ENCODE measurements at places on chromosomes 7 and 10.

DNA sequence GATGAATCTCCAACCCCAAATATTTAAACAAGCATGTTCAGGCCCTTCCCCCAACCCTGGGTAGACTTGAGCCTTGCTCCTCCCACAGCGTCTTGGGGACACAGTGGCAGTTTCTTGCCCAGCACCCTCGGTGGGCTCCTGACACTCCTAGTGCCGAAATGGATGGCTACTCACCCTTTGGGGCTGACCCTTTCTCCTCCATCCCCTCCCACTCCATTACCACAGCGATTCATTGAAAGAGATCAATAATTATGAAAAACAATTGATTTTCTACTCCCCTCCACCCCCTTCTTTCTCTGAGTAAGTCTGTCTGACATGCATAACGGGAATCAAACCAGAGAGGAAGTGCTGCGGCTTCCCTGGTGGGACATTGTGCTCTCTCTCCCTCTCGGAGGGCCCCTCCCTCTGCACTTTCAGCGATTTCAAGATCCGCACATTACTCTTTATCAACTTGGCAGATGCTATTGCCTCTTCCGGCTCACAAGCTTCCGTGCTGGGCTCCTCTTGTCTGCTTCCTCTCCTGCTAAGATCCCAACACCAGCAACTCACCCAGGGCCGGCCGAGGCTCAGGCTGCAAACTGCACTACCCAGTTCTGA lies 79.0 kb upstream of the PLXNA4 start:
- DNase-seq, result no peak

DNA sequence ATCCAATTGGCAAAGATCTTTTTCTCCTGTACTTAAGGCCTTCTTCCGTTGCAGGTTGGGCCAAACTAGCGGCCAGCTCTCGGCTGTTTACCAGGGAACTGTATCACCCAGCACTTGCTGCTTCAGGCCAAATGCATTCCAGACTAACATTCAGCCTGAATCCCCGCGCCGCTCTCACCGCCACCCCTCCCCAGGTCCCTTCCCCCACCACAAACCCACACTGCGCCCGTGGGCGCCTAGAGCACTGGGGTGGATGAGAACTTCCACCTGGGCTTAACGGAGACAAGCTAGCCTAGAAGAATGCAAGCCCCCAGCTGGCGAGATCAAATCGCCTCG lies 676 bp downstream of the TCAF1 start:
- DNase-seq, result no peak

GRCh38 chr10:129888784-129889616 lies 75.1 kb downstream of the EBF3 start:
- peak; percentile 55 for DNase-seq

DNA sequence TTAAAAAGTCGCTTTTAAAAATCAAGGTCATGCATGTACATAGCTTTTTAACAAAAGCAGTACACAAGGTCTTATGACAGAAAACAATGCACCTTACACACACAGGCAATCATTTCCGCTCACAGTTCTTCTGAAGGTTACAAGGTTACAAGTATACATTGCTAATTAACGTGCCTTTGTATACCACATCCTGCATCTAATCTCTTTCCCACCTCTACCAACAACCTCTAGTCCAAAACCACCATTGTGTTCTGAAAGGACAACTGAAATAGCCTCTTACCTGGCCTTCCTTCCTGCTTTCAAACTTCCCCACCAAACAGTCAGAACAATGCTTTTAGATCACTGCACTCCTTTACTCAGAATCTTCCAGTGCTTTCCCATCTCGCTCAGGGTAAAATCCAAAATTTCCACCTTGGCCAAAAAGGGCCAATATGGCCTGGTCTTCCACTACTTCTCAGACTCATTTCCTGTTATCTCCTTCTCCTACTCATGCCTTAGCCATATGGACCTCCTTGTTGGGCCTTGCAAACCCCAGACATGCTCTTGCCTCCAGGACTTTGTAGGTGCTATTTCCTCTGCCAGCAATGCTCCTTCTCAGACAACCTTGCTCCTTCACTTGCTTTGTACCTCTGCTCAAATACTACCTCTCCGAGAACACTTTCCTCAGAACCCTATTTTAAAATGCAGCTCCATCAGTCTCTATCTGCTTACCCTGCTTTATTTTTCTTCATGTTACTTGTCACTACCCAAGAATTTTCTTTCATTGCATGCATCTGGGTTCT lies 205.4 kb downstream of the DNAJC1 start:
- DNase-seq, result no peak

- DNase-seq, result no peak
Observed at GRCh38 chr7:148963583-148964482, 64.5 kb downstream of the PDIA4 start.

- DNase-seq, result no peak
Observed at GRCh38 chr10:84447701-84448400, 119.5 kb downstream of the CCSER2 start.

GRCh38 chr10:27564398-27564797 lies 60.3 kb downstream of the RAB18 start:
- DNase-seq, result no peak

DNA sequence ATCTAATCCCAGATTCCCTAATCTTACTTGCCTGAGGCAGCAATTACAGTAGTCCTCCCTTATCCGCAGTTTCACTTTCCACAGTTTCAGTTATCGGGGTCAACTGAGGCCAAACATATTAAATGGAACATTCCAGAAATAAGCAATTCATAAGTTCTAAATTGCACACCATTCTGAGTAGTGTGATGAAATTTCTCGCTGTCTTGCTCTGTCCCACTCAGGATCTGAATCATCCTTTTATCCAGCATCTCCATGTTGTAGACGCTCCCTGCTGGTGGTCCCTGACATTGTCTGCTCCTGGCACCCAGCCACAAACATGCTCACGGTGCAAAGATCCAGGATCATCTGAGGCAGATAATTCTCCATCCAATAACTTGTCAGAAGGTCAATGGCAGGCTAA lies 128.7 kb upstream of the CXCL12 start:
- no peak for DNase-seq

GRCh38 chr7:22378199-22378980 lies 21.4 kb upstream of the RAPGEF5 start:
- DNase-seq, result no peak

DNA sequence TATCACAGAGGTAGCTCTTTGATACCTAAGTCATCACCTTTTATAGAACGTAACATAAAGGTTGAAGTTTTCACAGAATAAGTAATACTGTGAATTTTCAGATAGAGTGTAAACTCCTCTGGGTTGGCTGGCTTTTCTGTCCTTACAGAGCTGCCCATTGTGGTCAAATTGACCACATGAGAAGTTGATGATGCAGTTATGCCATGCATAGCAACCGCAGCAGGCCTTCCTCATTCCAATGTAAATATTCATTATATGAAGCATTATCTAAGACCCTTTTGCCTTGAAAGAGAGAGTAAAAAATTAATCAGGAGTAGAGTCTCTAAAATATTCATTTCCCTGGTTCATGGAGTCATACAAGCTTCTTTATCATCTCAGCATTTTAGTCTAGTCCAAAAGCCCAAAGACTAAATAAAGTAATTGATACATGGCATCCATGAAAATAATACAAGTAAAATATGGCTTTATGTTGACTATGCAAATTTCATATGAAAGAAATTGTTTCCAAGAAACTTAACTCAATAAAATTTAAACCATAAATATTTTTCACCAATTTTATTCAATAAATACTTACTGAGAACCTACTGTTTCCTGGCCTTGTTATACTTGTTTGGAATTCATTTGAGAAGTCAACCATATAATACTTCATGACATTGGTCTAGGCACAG lies 516.4 kb downstream of the PCDH15 start:
- DNase-seq, result no peak

GRCh38 chr7:41470081-41470480 lies 232.8 kb downstream of the INHBA start:
- DNase-seq, result no peak

DNA sequence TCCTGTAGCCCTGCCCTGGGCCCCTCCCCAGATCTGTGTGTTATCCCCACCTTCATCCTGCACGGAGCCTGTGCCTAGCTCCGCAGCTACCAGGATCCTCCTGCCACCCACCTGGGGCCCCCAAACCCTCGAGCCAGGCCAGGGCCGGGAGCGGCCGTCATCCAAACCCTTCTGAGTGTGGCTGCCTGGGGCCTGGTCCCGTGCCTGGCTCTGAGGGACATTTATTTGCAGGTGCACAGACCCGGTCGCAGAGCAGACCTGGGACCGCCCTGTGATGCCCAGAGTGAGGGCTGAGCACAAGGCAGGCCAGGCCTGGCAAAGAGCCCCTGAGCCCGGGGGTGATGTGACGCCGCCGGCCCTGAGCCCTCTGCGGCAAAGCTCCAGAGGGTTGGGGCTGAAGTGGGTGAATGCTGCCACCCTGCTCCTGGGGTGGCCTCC lies 27.4 kb upstream of the INPP5A start:
- DNase-seq, result no peak

- no peak for DNase-seq
Observed at GRCh38 chr7:114663502-114663901, 248.9 kb downstream of the FOXP2 start.

- no peak for DNase-seq
Observed at GRCh38 chr7:22013711-22014110, 68.0 kb upstream of the CDCA7L start.
